CD4-positive, alpha-beta T cell treated with Interleukin-1 beta for 1 hour (primary cell): ENCODE measurements at places on chromosomes 5 and 9.

GRCh38 chr5:56557198-56557597 is 258.2 kb upstream of the MAP3K1 start:
- no peak for DNase-seq

DNA sequence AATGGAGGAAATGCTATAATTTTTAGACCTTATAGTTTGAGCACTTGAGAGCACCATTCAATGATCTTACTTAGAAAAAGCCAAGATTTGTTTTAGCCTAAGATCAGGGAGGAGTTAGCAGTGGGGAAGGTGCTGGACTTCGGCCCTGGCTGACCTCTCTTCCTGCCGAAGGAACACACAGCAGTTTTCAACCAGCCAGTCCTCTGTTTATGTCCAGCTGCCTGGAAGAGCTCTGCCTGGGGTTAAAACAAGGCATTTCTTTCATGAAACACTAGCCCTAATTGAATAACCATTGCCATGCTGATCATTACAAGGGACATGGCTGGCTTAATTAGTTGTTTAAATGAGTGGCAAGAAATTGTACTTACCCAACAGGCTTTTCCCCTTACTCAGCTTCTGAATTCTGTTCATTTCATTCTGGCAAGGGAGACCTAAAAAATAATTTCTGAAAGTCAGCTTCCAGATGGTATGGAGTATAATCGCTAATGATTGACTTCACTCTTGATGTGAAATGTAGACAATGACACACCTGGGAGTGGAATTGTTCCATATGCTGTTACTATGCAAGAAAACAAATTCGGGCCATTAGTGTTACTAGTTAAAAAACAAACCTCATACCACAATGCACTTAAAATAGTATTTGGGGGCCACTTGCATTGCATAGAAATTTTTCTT is 514.2 kb downstream of the SPOCK1 start:
- DNase-seq: no peak

- DNase-seq: no peak
Measured at GRCh38 chr5:97101189-97101910, 41.1 kb downstream of the LIX1 start.

DNA sequence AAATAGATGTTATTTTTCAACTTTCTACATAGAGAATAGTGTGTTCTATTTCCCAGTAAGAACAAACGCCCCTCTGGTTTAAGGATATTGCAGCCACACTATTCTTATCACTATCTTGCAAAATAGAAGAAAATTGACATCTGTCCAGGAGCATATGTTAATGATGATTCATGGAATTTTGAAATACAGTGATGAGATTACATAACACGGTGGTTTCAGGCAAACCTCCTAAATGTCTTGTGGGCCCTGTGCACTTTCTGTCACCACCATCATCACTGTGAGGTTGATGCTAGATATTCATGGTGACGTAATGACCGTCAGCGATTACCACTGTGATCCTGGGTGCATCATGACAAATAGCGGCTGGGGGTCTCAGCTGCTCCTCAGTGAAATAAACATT is 48.1 kb downstream of the CFAP90 start:
- DNase-seq: peak; percentile 48

DNA sequence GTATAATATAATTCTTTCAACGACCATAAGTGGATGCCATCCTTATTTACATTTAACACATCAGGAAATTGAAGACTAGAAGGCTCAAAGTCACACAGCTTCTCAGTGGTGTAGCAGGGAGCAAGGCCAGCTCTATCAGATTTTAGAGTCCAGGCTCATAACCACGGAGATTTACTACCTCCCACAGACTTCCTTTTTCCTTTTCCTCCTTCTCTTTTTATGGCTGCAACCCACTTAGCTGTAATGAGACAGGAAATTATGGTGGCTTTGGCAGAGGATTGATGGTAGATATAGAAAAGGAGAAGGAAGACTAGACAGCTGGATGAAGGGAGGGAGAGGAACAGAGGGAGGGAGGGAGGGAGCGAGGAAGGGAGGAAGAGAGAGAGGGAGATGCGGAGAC is 47.4 kb downstream of the SPEF2 start:
- DNase-seq: no peak

DNA sequence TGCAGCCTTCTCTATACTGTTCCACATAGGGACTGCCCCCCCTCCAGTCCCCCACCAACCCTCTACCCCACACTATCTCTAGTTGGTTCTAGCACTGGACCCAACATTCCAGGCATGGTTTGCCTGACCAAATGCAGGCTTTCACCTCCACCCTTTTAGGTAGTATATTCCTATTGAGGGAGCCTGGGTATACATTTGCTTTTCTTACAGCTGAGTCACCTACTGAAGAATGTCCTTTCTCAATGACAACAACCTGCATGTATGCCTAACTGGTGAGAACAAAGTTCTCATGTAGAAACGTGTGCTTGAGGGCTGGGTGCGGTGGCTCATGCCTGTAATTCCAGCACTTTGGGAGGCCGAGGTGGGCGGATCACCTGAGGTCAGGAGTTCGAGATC is 8.2 kb downstream of the TNIP1 start:
- no peak for DNase-seq

GRCh38 chr5:32916648-32917047 is 205.5 kb downstream of the NPR3 start:
- DNase-seq: no peak

- no peak for DNase-seq
Measured at GRCh38 chr5:20618340-20618739, 630.3 kb upstream of the CDH18 start.

- DNase-seq: no peak
Measured at GRCh38 chr5:90214991-90215390, 194.6 kb downstream of the CETN3 start.

- DNase-seq: no peak
Measured at GRCh38 chr5:75460942-75461610, 50.4 kb downstream of the CERT1 start.
